ENCODE measurements at places on chromosomes 12 and 14. TPM values are rescaled to one million over a fixed set of nuclear protein-coding genes. Genes with fewer than 3 reads are reported as not detected.

GRCh38 chr12:66152732-66153131, 17.1 kb downstream of the TMBIM4 start:
- DNase-seq = no peak

- DNase-seq = no peak
Measured at GRCh38 chr14:71333705-71334104, 426.4 kb downstream of the PCNX1 start.

GRCh38 chr14:73712071-73712506, 2.1 kb downstream of the PNMA1 start:
- no peak for DNase-seq

GRCh38 chr12:124002654-124003053, 29.6 kb downstream of the ZNF664 start:
- DNase-seq = no peak

DNA sequence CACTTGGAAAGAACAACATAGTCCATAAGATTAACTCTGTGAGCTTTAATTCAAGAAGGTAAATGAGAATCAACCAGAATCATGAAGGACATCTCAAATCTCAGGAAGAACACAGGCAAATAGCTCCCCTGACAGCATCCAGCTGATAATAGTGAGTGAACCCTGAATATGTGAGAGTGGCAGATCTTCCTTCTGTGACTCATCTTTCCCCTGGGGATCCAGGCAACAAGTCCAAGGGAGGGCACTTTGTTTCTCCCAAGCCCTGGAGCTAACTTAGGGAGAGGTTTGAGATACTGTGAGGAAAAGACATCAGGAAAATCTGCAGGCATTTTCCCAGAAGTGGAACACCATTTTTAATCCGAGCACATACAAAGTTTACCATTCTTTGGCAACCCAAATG, 763.9 kb upstream of the MGAT4C start:
- no peak for DNase-seq

Gene POTEG
- not detected for total RNA-seq

Gene TESPA1
- total RNA-seq = not detected

Gene LRTM2
- not detected for total RNA-seq
